ENCODE measurements at places on chromosomes 4 and X.

GRCh38 chr4:81688085-81688484 lies 216.4 kb upstream of the RASGEF1B start:
- H3K4me1 ChIP-seq: no peaks in the 10 kb centered on the region
- no peak overlapping the region for H3K27ac ChIP-seq
- no peaks in the 10 kb centered on the region for H3K36me3 ChIP-seq
- no peak for DNase-seq
- H3K27me3 ChIP-seq: peaks cover 25% of the 10 kb centered on the region

DNA sequence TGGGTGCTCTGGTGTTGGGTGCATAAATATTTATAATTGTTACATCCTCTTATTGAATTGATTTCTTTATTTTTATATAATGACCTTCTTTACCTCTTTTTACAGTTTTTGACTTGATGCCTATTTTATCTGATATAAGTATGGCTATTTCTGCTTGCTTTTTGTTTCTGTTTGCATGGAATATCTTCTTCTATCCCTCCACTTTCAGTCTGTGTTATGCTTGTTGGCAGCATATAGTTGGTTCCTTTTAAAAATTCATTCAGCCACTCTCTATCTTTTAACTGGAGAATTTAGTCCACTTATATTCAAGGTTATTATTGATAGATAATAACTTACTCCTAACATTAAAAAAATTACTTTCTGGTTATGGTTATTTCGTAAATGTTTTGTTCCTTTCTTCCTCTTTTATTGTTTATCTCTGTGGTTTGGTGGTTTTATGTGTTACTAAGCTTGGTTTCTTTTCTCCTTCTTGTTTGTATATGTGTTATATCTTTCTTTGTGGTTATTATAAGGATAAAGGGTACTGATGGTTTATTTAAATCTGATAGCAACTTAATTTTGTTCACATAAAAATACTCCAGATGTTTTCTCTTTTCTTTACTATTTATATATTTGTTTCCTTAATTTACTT lies 69.5 kb downstream of the IL15 start:
- DNase-seq: no peak
- H3K36me3 ChIP-seq: peaks cover 2% of the 10 kb centered on the region
- H3K4me1 ChIP-seq: peaks cover 35% of the 10 kb centered on the region

- no peaks in the 10 kb centered on the region for H3K4me1 ChIP-seq
- no peaks in the 10 kb centered on the region for H3K36me3 ChIP-seq
- no peak for DNase-seq
- H3K4me3 ChIP-seq: no peak overlapping the region
- no peak overlapping the region for H3K27ac ChIP-seq
- H3K27me3 ChIP-seq: no peaks in the 10 kb centered on the region
These were observed 96.2 kb upstream of the CCSER1 start for GRCh38 chr4:90030953-90031352.

GRCh38 chrX:130772105-130772775 lies 130.8 kb downstream of the ENOX2 start:
- H3K4me1 ChIP-seq: no peaks in the 10 kb centered on the region
- H3K27me3 ChIP-seq: no peaks in the 10 kb centered on the region
- peaks cover 2% of the 10 kb centered on the region for H3K36me3 ChIP-seq

DNA sequence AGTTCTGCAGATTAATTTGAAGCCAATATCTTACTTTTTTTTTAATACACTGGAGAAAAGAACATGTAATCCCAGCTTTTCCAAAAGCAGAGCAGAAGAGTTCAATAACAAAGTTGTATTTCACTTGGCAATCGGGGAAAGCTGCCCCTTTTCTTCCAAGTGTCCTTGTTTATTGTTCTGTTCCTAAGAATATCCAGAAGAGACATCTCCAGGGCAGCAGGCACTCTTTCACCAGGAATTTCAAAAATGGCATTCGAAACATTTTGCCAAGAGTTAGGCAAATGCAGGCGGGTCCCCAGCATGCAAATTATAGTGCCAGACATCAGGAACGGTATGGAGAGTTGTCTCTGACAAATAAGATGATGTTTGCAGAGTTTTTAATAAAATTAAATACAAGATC lies 494.5 kb downstream of the BCOR start:
- no peak overlapping the region for H3K27ac ChIP-seq
- H3K27me3 ChIP-seq: peaks cover 23% of the 10 kb centered on the region
- no peaks in the 10 kb centered on the region for H3K36me3 ChIP-seq
- no peaks in the 10 kb centered on the region for H3K4me1 ChIP-seq
- DNase-seq: no peak

DNA sequence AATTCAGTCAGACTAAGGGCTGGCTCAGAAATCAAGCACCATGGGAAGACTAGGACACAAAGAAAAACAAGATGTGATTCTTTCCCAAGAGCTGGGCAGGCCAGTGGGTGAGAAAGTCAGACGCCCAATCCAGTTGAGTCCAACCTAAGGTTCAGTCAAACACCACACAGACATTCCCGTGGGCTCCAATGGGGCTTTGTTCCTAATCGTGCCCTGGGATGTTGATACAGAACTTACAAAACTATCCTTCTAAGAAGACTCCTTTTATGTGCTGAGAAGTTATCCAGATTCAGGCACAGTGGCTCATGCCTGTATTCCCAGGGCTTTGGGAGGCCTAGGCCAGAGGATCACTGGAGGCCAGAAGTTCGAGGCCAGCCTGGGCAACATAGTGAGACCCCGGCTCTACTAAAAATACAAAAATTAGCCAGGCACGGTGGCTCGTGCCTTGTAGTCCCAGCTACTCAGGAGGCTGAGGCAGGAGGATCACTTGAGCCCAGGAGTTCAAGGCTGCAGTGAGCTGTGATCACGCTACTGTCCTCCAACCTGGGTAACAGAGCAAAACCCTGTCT lies 3.7 kb downstream of the BLOC1S4 start:
- no peaks in the 10 kb centered on the region for H3K27me3 ChIP-seq
- peaks cover 19% of the 10 kb centered on the region for H3K36me3 ChIP-seq
- no peak for DNase-seq
- peaks cover 27% of the 10 kb centered on the region for H3K4me1 ChIP-seq
- H3K4me3 ChIP-seq: peak overlapping the region; percentile 47

DNA sequence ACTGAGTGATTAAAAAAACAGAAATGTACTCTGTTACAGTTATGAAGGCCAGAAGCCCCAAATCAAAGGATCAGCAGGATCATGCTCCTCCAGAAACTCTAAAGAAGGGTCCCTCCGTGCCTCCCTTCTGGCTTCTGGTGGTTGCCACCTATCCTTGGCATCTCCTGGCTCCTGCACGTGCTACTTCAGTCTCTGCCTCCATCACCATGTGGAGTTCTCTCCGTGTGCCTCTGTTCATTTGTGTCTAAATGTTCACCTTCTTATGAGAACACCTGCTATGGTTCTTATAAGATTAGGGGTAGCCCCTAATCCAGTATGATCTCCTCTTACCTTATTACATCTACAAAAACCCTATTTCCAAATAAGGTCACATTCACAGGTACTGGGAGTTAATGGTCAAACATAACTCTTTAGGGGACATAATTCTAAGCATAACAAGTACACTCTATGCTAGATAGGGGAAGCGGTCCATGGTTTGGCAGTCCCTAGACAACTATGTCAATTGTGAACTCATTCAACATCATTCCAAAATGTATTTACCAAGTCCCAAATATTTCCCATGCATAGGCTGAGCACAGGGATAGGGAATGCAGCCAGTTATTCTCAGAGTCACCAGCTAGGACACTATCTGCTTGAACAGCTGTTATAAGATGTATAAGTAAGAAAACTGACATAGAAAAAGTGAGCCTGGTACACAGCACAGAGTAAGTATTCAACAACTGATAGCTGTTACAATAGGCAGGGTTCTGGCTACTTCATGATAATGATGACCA lies 295.5 kb upstream of the BOD1L1 start:
- no peak for DNase-seq
- H3K27me3 ChIP-seq: no peaks in the 10 kb centered on the region
- no peak overlapping the region for H3K27ac ChIP-seq
- H3K4me1 ChIP-seq: no peaks in the 10 kb centered on the region

- no peak overlapping the region for H3K27ac ChIP-seq
- no peak overlapping the region for H3K4me3 ChIP-seq
- no peaks in the 10 kb centered on the region for H3K4me1 ChIP-seq
- H3K27me3 ChIP-seq: no peaks in the 10 kb centered on the region
These were observed 128.8 kb downstream of the ASMT start for GRCh38 chrX:1743663-1744062.

- no peak overlapping the region for H3K27ac ChIP-seq
- H3K36me3 ChIP-seq: no peaks in the 10 kb centered on the region
- DNase-seq: no peak
These were observed 11.3 kb downstream of the PSAPL1 start for GRCh38 chr4:7423391-7423790.

- DNase-seq: no peak
- peaks cover 12% of the 10 kb centered on the region for H3K4me1 ChIP-seq
- H3K27ac ChIP-seq: no peak overlapping the region
- H3K4me3 ChIP-seq: no peak overlapping the region
These were observed 23.4 kb downstream of the TMEM164 start for GRCh38 chrX:110026099-110026844.

GRCh38 chr4:4327652-4328121 lies 37.6 kb downstream of the ZBTB49 start:
- no peak for DNase-seq
- H3K36me3 ChIP-seq: peaks cover 9% of the 10 kb centered on the region
- no peak overlapping the region for H3K4me3 ChIP-seq
- no peaks in the 10 kb centered on the region for H3K27me3 ChIP-seq
- no peak overlapping the region for H3K27ac ChIP-seq

- DNase-seq: no peak
- no peak overlapping the region for H3K4me3 ChIP-seq
- H3K27me3 ChIP-seq: peaks cover 72% of the 10 kb centered on the region
- H3K4me1 ChIP-seq: no peaks in the 10 kb centered on the region
These were observed 13.0 kb upstream of the FGF5 start for GRCh38 chr4:80253510-80253909.

DNA sequence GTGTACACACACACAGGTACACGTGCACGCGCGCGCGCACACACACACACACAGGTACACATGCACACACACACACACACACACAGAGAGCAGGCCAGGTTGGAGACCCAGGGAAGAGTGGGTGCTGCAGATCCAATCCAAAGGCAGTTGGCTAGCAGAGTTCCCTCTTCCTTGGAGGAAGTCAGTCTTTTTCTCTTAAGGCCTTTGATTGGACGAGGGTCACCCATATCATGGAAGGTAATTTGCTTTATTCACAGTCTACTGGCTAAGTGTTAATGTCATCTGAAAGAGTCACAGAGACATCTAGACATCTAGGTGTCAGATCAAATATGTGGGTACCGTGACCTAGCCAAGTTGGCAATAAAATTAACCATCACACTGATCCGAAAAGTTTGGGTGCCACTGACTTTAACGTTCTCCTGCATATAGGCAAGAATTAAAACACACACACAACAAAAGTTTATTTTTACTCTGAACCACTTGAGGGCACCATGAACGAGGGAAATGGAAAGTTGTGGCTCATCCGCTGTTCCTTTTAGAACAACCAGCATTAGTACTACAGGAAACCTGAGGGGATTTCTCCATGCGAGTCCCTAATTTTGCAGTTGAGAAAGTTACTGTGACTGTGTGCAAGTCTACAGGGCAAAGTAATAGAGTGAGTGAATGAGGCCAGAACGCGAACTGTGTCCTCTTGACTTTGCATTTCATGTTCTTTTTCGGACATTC lies 66.0 kb upstream of the STOX2 start:
- H3K36me3 ChIP-seq: no peaks in the 10 kb centered on the region
- H3K4me3 ChIP-seq: no peak overlapping the region
- H3K4me1 ChIP-seq: no peaks in the 10 kb centered on the region
- H3K27me3 ChIP-seq: peaks cover 42% of the 10 kb centered on the region
- no peak overlapping the region for H3K27ac ChIP-seq

DNA sequence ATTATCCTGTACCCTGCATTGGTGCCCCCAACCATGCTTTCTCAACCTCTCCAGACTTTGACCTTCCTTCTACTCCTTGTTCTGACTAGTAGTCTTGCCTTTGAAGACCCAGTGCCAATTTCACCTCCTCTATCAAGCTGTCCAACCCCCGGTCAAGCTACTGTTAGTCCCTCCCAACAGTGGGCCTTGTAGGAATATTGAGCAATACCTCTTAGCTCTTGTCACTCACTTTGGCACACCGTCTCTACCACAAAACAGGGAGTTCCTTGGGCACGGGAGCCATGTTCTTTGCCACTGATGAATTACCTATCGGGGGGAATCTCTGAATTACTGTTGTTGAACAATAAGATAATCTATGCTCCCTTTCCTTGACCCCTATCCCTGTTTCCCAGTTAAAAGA lies 25.2 kb downstream of the LAS1L start:
- no peak for DNase-seq

Data from central memory CD8-positive, alpha-beta T cell (primary cell).